ENCODE measurements at places on chromosomes 2 and 18. TPM values are rescaled to one million over a fixed set of nuclear protein-coding genes. Genes with fewer than 3 reads are reported as not detected.

DNA sequence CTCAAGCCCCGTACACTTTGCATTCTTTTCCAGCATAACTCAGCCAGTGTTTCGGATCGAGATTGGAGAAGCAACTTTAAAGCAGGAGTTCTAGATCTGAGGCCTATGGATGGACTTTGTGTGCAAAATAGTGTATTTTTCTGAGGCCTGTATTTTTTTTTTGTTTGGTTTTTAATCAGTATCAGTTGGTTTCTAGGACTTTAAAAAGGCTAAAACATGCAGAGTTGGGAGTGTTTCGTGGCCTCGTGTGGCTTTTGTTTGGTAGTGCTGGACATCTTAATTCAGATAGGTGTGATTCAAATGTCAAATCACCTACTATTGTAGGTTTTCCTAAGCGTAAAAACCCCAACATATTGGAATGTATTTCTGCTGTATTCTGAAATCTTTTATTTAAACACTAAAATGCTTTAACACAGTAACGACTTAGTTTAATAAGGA lies 282 bp upstream of the PUS10 start:
- DNase-seq, result peak; percentile 52

DNA sequence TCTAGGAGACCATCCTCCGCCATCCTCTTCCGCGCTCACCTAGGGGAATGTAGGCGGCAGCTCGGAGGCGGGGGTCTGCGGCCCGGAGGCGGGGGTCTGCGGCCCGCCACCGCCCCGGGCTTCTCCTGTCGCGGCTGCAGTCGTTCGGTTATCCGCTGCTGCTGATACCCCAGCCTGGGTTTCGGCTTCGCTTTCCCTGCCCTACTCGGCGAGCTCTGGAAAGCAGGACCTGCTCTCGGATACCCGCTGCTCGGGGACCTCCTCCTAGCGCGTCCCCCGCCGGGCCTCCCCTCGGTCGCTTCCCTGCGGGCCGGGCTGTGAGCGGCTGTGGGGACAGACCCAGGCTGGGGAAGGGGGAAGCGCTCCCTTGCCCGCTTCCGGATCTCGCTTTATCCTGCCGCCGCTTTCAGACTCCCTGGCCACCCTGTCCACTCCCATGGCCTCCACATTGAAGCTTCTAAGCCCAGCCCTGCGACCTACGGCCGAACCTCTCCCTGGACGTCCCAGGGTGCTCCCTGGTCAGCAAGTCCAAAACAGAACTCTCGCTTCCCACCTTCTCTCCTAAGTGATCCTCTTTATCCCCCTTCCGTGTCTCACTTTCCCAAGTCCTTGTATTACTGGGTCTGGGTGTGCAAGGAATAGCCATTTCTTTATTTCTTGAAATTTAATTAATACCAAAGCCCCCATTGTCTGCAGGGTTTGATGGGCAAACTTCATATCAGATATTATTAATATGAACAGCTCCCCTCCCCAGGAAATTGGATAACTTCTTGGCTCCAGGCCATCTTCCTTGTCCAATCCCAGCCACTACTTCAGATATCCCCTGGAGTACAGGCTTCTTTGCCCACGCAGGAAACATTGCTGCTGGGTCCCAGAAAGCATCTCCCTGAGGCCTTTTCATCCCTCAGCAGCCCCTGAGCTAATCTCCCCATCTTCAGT lies 769 bp downstream of the FKBP1B start:
- no peak for DNase-seq

RAB10 gene
- total RNA-seq, result 174 TPM

GRCh38 chr2:54524226-54524991 lies 68.3 kb downstream of the SPTBN1 start:
- DNase-seq, result peak; percentile 92

- DNase-seq, result no peak
Measured at GRCh38 chr2:132873738-132874137, 203.7 kb upstream of the LYPD1 start.

DNA sequence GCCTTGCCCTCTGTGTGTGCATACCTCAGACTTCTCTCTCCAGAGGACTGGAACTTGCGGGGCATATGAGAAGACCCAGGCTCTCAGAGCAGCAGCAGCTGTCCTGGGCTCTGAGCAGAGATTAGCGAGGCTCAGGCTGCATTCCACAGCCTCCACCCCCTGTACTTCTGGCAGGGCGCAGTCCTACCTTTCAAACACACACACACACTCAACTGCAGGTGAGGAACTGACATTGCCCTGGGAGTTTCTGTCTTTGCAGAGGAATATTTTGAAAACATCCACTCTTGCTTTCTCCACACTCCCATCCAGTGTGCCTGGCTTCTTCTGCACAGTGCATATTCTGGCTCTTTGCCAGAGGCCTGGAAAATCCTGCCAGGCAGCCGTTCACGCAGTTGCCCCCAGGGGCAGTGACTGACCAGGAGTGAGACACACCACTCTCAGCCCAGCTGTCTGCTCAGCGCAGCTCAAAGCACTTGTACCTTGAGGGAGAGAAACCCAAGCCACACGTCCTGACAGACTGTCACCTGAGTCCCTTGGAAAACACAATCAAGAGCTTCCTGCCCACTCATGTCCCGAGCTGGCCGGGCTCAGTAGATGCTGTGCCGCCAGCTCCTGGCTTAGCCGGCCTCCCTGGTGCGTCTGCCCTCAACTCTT lies 460.8 kb downstream of the RNF144A start:
- DNase-seq, result no peak

GRCh38 chr2:156182132-156182531 lies 150.4 kb downstream of the NR4A2 start:
- DNase-seq, result no peak

DNA sequence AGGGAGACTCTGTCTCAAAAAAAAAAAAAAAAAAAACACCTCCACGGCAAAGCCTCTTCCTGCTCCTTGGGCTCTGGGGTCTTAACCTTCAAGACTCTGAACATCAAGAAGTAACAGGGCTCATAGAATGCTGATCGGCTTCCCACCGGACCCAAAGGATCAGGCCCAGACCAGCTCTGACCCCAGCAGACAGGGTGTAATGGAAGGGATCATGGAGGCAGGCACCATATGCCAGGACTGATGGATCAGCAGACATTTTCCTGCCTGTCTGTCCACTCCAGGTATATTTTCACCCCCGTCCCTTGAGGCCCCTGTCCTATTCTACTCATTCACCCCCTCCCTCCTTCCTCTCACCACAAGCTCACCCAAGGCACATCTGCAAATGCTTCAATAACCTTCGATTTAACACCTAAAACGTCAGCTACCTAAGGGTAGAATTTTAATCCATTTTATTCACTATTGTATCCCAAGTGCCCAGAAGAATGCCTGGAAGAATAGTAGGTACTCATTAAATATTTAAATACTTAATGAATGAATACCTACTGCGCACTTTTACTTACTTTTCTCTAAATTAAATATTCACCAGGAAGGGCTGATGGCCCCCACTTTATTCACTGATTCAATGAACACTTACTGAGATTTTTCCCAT lies 4.6 kb upstream of the SPEG start:
- DNase-seq, result no peak
